ENCODE measurements at places on chromosomes 2 and 18.

DNA sequence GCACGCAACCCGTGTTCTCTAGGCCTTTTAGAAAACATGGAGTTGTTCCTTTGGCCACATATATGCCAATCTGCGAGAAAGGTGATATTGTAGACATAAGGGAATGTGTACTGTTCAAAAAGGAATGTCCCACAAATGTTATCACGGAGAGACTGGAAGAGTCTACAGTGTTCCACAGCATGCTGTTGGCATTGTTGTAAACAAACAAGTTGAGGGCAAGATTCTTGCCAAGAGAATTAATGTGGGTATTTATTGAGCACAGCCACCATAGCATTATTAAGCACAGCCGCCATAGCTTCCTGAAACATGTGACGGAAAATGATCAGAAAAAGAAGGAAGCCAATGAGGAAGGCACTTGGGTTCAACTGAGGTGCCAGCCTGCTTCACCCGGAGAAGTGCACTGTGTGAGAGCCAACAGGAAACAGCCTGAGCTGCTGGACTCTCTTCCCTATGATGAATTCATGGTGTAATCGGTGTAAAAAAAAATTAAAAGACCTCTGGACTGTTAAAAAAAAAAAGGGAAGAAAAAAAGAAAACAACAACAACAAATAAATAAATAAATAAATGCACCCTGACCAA is 29.0 kb upstream of the REL start:
- no peak for DNase-seq

DNA sequence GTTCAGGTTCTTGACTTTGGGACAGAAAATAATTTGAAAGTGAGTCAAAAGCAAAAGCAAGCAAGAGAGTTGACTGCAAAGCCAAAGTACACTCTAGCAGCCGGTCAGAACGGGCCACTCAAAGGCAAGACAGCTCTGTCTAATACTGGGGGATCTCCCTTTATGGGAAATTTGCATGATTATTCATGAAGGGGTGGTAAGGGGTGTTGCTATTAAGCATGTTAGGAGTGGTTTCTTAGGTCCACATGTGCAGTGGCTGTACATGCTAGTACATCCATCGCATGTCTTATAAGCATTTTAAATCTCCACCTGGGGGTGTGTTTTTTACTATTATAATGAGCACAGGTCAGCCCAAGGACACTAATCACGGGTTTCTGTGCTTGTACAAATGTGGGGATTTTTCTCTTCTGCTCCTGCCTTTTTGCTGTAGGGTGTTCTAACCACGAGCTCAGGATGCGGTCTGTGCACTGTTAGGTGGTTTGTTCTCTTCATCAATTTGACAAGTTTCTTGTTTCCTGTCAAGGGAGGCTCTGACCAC is 60.2 kb upstream of the SPP2 start:
- no peak for DNase-seq

GRCh38 chr2:30985493-30986230 is 152.6 kb downstream of the GALNT14 start:
- DNase-seq, result no peak

DNA sequence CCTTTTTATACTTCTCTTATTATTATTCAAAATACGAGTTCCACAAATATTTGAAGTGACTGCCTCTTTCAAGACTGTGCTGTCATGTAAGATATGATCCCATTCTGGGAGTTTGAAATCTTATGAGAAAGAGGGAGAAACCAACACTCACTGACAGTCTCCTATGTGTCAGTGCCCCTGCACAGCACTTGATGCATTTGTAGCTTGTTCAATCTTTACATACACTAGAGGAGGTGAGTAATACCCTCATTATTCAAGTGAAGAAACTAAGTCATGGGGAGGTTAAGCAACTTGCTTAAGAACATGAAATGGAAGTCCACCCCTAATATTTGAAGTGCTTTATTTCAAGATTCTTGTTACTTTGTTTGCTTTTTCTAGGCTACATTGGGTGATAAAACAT is 459.5 kb upstream of the FANCL start:
- no peak for DNase-seq

GRCh38 chr18:51197661-51198424 is at the start of gene MEX3C:
Gene MEX3C (minus strand): TSS chr18:51197681. CDS start chr18:51197320, 361 bp downstream.
- peak; percentile 99 for DNase-seq

- no peak for DNase-seq
Measured at GRCh38 chr2:32838949-32839348, 107.8 kb upstream of the LTBP1 start.

DNA sequence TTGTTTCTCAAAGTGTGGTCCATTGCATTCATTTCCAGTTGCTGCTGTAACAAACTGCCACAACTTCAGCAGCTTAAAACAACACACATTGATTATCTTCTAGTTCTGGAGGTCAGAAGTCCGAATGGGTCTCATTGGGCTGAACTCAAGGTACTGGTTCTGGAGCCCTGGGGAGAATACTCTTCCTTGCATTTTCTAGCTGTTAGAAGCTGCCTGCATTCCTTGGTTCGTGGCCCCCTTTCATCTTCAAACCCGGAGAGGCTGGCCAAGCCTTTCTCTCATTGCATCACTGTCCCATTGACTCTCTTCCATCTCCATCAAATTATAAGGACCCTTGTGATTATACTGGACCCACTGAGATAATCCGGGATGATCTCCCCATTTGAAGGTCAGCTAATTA is 98.1 kb downstream of the SPATS2L start:
- no peak for DNase-seq

- DNase-seq, result no peak
Measured at GRCh38 chr2:141317986-141318385, 812.8 kb downstream of the LRP1B start.

- DNase-seq, result no peak
Measured at GRCh38 chr2:78023356-78023755, 501.2 kb upstream of the LRRTM4 start.

GRCh38 chr18:63306249-63306648 is 13.3 kb downstream of the BCL2 start:
- no peak for DNase-seq

DNA sequence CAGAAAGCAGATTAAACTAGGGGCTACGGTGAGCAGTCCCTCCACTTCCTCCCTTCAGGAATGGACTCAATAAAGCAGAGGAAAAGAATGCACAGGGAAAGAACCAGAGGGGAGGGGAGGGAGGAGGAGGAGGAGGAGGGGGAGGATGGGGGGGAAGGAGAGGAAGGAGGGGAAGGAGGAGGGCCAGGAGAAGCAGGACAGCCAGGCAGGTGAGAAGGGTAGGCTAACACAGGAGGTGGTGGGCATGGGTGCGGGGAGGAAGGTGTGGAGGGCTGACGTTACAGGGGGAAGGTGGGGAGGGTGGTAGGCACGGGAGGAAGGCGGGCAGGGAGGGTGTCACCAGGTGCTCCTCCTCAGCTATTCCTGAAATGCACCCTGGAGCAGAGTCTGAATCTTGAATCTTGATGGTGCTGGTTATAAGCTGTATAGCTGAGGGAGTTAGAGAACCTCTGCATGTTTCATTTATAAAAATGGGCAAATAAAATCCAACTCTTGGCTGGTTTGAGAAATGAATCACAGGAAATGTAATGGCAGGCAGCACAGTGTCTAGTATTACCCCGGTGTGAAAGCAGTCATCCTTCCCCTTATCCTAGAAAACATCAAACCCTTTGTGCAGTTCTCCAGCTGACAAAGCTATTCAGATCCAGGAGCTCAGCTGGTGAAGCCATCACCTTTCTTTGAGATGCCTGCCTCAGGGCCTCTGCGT is 3.4 kb downstream of the TMEM18 start:
- DNase-seq, result peak; percentile 72

- DNase-seq, result no peak
Measured at GRCh38 chr2:20216130-20217025, 8.6 kb downstream of the SDC1 start.

DNA sequence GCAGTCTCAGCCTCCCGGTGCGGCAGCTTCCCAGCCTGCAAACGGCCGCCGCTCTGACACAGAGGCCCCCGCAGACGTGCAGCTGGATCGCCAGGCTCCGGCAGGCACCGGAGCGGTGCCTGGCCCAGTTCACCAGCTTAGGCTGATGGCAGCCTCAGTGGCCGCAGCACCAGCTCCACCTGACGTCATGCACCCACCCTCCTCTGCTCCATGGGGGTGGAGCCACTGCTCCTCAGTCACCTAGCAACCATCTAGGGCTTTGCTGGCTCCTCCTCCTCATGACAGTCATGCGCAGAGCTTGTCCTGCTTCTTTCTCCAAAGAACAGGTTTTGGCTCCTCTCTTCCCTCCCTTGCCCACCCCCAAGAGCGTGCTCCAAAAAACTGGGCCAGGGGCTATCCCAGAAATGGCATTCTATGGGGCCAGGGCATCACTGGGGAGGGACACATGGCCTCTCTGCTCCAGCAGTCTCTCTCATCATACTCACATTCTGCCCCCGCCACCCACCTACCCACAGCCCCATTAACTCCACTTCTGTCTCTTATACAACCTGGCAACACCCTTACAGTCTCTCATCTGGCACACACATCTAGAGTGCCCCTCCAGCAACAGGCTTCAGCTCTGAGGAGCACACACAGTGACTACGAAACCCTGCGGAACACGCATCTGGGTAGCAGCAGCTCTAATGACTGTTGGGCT is 5.5 kb downstream of the DCTN1 start:
- peak; percentile 67 for DNase-seq

DNA sequence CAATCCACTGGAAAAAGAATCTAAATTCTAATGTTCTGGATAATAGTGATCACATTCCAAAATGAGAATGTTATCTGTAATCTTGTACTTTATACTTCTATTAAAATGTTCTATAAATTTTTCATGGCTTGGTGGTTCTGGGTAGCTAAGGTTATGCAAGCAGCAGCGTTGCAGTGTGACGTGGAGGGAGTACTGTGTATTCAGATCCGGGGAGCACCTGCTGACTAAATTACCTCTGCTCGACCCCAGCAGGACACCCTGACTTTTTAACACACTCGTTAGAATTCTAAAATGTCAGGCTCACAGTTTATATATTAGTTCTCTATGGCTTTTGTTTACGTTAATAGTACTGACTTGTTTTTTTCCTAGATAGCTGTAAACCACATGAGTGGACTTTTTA is 13.0 kb downstream of the ATIC start:
- DNase-seq, result no peak

DNA sequence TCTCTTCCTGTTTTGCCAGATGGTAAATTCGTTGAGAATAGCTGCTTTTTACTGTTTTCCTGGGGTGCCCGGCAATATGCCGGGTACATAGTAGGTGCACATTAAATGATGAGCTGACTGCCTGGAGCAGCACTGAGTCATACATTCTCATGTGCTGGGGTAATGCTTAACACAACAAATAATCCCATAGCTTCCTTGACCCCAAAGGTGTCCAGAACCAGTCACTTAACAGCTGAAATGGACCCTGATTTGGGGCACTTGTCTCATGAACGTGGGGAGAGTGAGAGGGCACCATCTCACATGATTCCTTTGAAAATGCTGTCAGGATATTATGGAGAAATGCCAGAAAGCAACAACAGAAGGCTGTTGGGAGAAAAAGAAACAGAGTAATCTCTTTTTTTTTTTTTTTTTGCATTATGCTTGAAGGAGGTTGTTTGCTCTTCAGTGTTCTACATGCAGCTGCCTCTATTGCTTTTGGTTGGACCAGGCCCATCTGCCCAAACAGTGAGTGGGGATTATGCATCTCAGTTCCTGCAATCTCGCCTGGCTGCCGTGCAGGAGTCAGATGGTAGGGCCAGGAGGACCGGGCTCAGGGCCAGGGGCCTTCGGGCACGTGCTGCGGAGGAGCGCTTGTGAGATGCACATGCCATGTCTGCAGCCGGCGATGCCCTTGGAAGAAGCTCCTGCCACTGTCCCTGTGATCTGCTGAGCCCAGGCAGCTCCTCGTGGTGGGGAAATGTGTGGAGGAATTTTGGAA is 162.1 kb downstream of the SH3RF3 start:
- DNase-seq, result peak; percentile 10

- DNase-seq, result no peak
Measured at GRCh38 chr2:216694826-216695217, 527 bp downstream of the IGFBP5 start.

GRCh38 chr18:42929181-42929580 is 186.3 kb downstream of the RIT2 start:
- DNase-seq, result no peak

- no peak for DNase-seq
Measured at GRCh38 chr2:217301142-217301925, 441.5 kb upstream of the TNP1 start.

DNA sequence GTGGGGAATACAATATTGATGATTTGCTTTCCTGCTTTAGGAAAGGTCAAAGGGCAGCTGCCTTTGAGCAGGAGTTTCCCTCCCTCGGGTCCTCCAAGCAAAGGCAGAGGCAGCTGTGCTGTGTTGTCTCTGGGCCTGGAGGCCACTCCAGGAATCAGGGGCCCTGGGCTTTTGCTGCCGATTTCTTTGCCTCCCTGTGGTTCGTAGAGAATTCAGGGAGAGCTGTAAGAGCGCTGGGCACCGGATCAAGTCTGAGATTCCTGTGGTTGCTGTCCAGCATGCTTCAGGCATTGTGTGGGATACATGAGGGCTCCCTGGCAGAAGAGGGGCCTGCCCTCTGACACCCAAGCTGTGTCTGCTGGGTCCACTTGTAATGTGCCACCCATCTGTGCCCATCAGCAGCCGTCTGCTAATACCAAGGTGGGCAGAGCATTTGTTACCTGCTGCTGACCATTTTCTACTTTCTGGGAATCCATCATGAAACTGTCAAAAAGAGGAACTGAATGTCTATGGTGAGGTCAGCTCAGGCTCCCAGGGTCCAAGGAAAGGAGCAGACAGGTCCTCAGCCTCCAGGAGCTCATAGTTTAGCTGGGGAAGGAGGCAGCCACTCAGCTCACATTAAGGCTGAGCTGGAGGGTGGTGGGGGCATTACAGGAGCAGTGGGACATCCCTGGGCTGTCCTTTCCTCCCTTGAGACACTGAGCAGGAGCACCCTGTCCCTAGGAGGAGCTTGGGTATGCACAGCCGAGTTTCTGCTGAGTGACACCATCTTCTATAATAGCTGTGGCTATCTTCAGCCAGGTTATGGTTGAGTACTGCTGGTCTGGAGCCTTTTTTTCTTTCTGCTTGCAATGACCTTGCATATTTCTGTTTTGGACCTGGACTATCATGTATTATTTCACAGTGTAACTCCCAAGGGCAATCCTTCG is 68.5 kb downstream of the CTIF start:
- peak; percentile 75 for DNase-seq

DNA sequence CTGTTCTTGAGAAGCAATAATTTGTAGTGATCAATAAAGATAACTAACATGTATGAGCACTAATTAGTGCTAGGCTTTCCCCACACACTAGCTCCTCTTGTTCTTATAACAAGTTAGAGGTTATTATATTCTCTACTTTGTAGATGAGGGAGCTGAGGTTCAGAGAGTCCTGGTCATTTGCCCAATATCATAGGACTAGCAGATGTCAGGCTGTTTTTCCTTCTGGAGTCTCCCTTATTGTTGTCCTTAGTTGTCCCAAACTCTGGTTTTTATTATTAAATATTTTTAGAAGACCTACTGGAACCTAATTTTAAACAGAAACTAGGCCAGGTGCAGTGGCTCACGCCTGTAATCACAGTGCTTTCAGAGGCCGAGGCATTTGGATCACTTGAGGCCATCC is 16.5 kb upstream of the TTC39C start:
- DNase-seq, result no peak

GRCh38 chr2:176156807-176157498 is at the start of gene HOXD3:
Gene HOXD3 (plus strand): TSS chr2:176157307. CDS start chr2:176169115, 11,808 bp downstream.
- DNase-seq, result no peak

Measured in HFFc6 (cell line).